ENCODE measurements at places on chromosomes 2 and 18. TPM values are rescaled to one million over a fixed set of nuclear protein-coding genes. Genes with fewer than 3 reads are reported as not detected.

The C18orf54 gene
- 10.0 TPM for total RNA-seq

The TSPYL6 gene
- total RNA-seq = not detected

The GKN1 gene
- total RNA-seq = not detected

The TANC1 gene
- 15.1 TPM for total RNA-seq

The ABCA12 gene
- 1.3 TPM for total RNA-seq

The ATP5F1A gene
- 563 TPM for total RNA-seq

The DAPL1 gene
- not detected for total RNA-seq

GRCh38 chr18:46377557-46377956 lies 273.4 kb downstream of the HAUS1 start:
- H3K27ac ChIP-seq = no peak overlapping the region
- H3K36me3 ChIP-seq = no peaks in the 10 kb centered on the region
- no peaks in the 10 kb centered on the region for H3K4me1 ChIP-seq
- H3K27me3 ChIP-seq = no peaks in the 10 kb centered on the region
- DNase-seq = no peak

DNA sequence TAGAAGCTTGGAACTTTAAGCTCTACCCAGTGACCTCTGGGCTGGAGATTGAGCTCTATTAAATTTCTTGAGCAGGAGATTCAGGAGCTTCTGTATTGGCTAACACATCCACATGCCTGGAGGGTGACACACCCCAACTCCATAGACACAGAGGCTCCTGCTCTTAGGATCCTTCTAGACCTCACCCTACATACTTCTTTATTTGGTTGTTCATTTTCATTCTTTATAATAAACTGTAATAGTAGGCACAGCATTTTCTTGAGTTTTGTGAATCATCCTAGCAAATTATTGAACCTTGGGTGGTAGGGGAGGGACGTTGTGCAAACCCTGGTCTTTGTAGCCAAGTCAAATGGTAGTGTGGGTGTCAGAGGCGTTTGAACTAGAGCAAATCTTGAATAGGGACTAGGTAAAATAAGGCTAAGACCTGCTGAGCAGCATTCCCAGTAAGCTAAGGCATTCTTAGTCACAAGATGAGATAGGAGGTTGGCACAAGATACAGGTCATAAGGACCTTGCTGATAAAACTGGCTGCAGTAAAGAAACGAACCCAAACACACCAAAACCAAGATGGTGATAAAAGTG lies 323.8 kb upstream of the GALNT5 start:
- no peaks in the 10 kb centered on the region for H3K27me3 ChIP-seq
- DNase-seq = no peak
- H3K36me3 ChIP-seq = no peaks in the 10 kb centered on the region
- no peaks in the 10 kb centered on the region for H3K4me1 ChIP-seq
- H3K27ac ChIP-seq = no peak overlapping the region
- H3K4me3 ChIP-seq = no peak overlapping the region

- no peak for DNase-seq
- H3K27ac ChIP-seq = no peak overlapping the region
- peaks cover 34% of the 10 kb centered on the region for H3K4me1 ChIP-seq
- no peaks in the 10 kb centered on the region for H3K27me3 ChIP-seq
Observed at GRCh38 chr2:191171708-191172355, 21.0 kb upstream of the STAT4 start.

DNA sequence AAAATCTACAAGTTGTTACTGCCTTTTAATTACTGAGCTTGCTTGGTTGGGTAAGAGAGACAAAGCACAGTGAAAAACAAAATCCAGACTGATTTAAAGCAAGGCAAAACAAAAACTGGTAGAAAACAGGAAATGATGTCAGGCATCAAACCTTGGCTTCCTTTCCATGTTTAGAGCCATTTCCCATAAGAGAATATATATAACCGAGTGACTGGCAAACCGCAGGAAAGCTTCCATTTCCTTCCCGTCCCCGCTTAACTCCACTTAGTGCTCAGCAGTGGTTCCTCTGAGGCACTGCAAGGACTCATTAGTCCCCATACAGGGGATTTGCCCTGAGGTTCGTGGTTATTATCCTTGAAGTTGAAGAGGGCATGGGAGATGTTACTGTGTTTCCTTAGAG lies 446.3 kb downstream of the LPIN1 start:
- no peaks in the 10 kb centered on the region for H3K36me3 ChIP-seq
- no peaks in the 10 kb centered on the region for H3K27me3 ChIP-seq
- H3K27ac ChIP-seq = no peak overlapping the region
- no peak for DNase-seq
- H3K4me1 ChIP-seq = no peaks in the 10 kb centered on the region

DNA sequence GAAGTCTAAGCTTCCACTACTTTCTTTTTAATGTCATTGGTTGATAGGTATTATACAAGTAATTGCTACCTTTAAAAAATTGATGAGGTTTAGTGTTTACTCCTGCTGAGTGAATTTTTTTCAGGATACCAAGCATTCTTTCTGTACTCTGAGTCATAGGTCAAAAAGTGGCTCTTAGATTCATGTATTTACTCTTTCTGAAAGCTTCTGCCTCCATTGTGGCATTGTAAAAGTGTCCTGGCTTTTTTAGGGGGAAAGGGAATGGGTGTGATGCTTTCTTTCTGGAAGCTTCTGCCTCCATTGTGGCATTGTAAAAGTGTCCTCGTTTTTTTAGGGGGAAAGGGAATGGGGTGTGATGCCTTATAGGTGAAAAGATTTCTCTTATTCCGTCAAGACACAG lies 286.5 kb downstream of the LPIN1 start:
- no peak for DNase-seq
- H3K4me1 ChIP-seq = peaks cover 7% of the 10 kb centered on the region
- no peaks in the 10 kb centered on the region for H3K27me3 ChIP-seq
- H3K36me3 ChIP-seq = no peaks in the 10 kb centered on the region

GRCh38 chr2:223437788-223438187 lies 164.4 kb downstream of the SCG2 start:
- no peak overlapping the region for H3K4me3 ChIP-seq
- no peaks in the 10 kb centered on the region for H3K36me3 ChIP-seq
- no peaks in the 10 kb centered on the region for H3K27me3 ChIP-seq
- no peak overlapping the region for H3K27ac ChIP-seq

GRCh38 chr2:47323009-47323821 lies 79.7 kb upstream of the MSH2 start:
- H3K4me3 ChIP-seq = no peak overlapping the region
- H3K36me3 ChIP-seq = no peaks in the 10 kb centered on the region
- H3K27me3 ChIP-seq = no peaks in the 10 kb centered on the region
- peak; percentile 57 for DNase-seq
- no peak overlapping the region for H3K27ac ChIP-seq
- H3K4me1 ChIP-seq = peaks cover 11% of the 10 kb centered on the region

- H3K27me3 ChIP-seq = no peaks in the 10 kb centered on the region
- peaks cover 35% of the 10 kb centered on the region for H3K4me1 ChIP-seq
- DNase-seq = no peak
- H3K36me3 ChIP-seq = no peaks in the 10 kb centered on the region
Observed at GRCh38 chr2:235048549-235048948, 96.7 kb downstream of the SH3BP4 start.

DNA sequence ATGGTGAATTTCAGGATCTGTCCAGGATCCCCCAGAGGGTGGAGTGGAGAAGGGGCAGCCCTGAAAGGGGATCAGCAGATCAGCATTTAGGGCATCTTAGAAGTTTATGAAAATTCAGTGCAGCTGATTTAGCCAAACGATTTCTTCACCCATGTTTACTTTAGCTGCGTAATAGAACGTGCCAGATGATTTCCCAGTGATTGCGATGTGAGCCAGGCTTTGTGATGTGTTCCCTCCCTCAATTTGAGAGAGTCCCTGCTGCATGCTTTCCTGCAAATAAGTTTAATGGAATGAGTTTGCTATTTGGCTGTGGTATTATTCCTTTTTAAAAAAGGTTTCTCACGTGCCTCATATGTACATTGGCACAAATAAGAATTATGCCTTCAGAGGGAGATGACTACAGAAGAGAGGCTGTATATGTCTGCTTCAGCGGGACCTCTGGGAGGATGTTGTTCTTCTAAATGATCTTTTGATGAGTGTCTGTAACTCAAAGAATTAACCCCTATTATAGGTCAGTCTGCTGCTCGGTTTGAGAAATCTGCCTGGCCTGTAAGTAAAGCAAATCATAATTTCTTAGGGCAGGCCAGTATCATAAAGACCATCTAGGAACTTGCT lies 111.9 kb downstream of the MRO start:
- no peaks in the 10 kb centered on the region for H3K27me3 ChIP-seq
- DNase-seq = no peak
- no peak overlapping the region for H3K27ac ChIP-seq
- H3K36me3 ChIP-seq = no peaks in the 10 kb centered on the region
- H3K4me3 ChIP-seq = no peak overlapping the region

DNA sequence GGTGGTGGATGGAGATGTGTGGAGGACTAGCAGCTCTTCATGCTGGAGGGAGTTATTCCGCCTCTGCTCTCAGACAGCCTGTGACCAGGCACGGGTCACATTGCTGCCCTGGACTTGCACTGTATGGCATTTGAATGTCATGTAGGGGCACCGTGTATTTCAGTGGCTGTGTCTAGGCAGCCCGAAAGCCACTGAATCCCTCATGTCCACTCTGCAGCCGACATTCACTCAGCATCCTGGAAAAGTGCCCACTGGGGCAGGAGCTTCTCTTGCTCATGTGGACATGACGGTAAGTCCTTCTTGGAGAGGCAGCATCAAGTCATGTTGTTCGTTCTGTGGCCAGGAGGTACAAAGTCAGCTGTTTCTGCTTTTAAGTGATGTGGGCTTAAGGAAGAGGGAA lies 127.9 kb downstream of the SH3RF3 start:
- H3K4me3 ChIP-seq = no peak overlapping the region
- no peaks in the 10 kb centered on the region for H3K36me3 ChIP-seq
- no peak overlapping the region for H3K27ac ChIP-seq

DNA sequence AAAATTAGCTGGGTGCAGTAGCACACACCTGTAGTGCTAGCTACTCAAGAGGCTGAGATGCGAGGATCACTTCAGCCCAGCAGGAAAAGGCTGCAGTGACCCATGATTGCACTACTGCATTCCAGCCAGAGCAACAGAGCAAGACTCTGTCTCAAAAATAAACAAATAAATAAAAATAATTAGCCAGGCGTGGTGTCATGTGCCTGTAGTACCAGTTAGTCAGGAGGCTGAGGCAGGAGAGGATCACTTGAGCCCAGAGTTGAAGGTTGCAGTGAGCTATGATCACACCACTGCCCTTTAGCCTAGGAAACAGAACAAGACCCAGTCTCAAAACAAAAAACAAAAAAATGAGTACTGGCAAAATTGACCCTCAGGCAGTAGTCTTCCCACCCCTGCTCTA lies 61.9 kb upstream of the PPP1CB start:
- no peak overlapping the region for H3K27ac ChIP-seq
- H3K4me3 ChIP-seq = no peak overlapping the region
- H3K36me3 ChIP-seq = no peaks in the 10 kb centered on the region

DNA sequence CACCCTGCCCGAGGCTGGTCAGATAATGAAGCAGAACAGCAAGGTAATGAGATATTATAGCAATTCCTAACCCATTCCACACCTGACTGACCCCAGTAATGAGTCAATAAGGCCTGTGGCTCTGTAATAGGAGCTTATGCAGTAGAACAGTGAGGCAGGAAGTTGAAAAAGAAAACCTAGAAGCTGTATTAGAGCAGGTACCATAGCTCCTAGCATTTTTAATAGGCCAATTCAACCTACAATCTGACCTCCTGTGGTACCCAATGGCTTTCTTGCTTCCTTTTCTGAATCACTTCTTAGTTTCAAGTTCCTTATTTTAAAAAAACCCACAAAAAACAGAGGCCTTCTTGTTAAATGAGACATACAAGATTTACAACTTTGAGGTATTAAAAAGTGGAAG lies 43.6 kb upstream of the MAP2 start:
- DNase-seq = no peak
- H3K4me1 ChIP-seq = peaks cover 9% of the 10 kb centered on the region
- H3K27ac ChIP-seq = no peak overlapping the region

DNA sequence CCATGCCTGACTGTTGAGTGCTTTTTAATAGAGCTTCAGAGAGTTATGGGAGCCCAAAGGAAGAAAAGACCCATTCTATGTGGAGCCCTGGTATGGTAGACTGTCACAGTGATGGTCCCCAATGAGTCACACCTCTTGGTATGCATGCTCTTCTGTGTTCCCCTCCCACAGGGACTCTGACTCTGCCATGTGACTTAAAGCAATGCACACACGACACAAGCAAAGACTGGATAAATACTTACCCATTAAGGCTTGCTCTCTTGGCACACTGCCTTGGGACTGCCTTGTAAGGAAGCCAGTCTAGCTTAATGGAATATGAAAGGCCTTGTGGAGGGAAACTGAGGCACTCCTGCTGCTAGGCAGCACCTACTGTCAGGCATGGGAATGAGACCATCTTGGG lies 16.7 kb upstream of the DTNB start:
- no peak for DNase-seq
- H3K36me3 ChIP-seq = no peaks in the 10 kb centered on the region
- no peak overlapping the region for H3K4me3 ChIP-seq

DNA sequence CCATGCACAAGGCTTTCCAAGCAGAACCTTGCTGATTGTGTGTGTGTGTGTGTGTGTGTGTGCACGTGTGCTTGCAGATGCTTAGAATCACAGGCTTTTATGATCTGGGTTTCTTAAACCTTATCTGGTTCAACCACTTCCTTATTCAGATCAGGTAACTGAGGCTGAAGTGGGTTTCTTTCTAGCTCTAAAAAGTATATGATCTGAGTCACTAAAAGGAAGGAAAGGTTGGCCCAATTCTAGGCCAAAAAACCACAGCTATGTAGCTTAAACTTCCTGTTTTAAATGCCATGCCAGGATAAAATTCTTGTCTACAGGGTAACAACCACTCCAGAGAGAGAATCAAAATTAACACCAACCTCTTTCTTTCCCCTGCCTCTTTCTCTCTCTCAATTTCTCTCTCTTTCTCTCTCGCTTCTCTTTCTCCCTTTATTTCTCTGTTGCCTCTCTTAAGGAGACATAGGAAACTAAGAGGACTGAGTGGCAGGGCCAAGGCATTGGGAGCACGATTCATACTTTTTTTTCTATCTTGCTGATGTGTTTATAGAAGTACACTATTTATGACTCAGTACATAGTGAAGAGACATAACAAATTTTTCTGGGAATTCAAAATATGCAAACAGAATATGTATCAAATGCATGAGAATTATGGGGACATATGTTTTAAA lies 140.3 kb downstream of the TRIB2 start:
- no peak overlapping the region for H3K27ac ChIP-seq
- H3K27me3 ChIP-seq = no peaks in the 10 kb centered on the region
- no peak for DNase-seq

DNA sequence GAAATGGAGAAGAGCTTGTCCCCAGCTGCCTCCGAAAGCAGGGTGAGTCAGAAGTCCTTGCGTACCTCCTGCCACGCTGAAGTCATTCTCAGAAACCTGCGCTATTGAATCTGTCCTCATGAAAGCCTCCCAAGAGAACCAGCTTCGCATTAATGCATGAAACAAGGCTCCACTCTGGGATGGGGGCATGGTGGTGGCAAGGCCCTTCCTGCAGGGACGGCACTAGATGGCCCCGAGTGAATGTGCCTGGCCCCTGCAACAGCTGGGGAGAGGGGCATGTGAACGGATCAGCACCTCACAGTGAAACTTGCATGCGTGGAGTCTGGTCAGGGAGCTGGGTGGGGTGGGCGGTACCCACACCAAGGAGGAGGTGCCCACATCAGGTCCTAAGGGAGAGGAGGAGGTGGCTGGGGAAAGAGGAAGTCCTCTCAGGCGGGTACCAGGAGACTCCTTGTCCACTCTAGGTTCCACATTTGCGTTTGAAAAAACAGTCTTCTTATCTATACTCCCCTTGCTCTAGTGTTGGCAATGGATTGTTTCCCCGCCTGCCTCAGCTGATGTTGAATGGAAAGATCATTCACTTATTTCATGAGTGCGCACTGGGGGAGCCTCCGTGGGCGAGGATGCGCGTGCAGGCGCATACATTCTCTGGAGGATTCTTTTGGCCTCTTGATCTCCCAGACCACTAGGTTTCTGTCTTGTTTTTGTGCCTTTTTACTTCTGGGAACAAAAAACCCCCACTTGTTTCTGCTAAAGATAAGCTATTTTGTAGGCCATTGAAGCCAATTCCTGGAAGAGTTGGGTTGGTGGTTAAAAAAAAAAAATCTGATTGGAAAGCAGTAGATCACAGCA lies 104.7 kb downstream of the KLHL29 start:
- no peak overlapping the region for H3K27ac ChIP-seq
- H3K27me3 ChIP-seq = no peaks in the 10 kb centered on the region
- H3K4me1 ChIP-seq = peaks cover 20% of the 10 kb centered on the region

Measured in HCT116 (cell line).